Inflammatory macrophage (primary cell): ENCODE measurements at places on chromosomes 1 and 21.

DNA sequence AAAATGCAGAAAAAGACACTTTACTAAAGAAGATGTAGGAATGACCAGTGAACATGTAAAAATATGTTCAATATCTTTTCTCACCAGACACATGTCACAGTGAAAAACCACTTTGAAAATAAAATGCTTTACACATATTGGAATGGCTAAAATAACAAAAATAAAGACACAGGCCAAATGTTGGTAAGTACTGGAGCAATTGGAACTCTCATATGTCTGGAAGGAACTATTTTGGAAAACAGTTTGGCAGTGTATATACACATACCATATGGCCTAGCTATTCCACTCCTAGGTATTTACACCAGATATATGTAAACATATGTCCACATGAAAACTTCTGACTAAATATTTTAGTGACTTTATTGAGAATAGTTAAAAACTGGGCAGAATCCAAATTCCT, 927.2 kb downstream of the BRINP3 start:
- DNase-seq: no peak

GRCh38 chr1:231934797-231935196, 308.2 kb downstream of the DISC1 start:
- DNase-seq: no peak

- no peak for DNase-seq
Measured at GRCh38 chr21:25887166-25887565, 152.4 kb downstream of the GABPA start.

- no peak for DNase-seq
Measured at GRCh38 chr1:27391511-27392095, 819 bp upstream of the GPR3 start.

GRCh38 chr1:15139654-15140350, 13.7 kb upstream of the TMEM51 start:
- no peak for DNase-seq

DNA sequence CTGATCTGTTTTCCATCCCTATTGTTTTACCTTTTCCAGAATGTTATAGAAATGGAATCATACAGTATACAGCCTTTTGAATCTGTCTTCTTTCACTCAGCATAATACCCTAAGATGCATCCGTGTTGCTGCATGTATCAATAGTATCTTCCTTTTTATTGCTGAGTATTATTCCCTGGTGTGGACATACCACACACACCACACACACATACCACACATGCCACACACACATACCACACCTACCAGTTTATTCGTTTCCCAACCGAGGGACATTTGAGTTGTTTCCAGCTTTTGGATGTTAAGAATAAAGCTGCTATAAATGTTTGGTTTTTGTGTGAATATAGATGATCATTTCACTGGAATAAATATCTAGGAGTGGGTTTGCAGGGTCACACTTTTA, 22.2 kb upstream of the SLC30A1 start:
- DNase-seq: no peak
